H1 (cell line): ENCODE measurements at places on chromosomes 7 and 10. TPM values are rescaled to one million over a fixed set of nuclear protein-coding genes. Genes with fewer than 3 reads are reported as not detected.

The ACSM6 gene
- 0.30 and 0.33 TPM in 2 replicates for polyA plus RNA-seq

The SEMA4G gene
- 18.2 and 20.3 TPM in 2 replicates for polyA plus RNA-seq

The NODAL gene
- polyA plus RNA-seq, result 2.0 and 5.0 TPM in 2 replicates

The C10orf67 gene
- polyA plus RNA-seq, result 0.03 and 0.05 TPM in 2 replicates

The PNLIPRP1 gene
- polyA plus RNA-seq, result not detected in 2 replicates

The PIP gene
- polyA plus RNA-seq, result not detected in 2 replicates

The CPN1 gene
- polyA plus RNA-seq, result 0.20 and 0.61 TPM in 2 replicates

The STRIP2 gene
- polyA plus RNA-seq, result 4.5 and 5.3 TPM in 2 replicates

The TMEM209 gene
- 23.5 and 30.5 TPM in 2 replicates for polyA plus RNA-seq

The CALHM3 gene
- polyA plus RNA-seq, result 0.42 and 0.60 TPM in 2 replicates

The ZNF239 gene
- 1.3 and 2.4 TPM in 2 replicates for polyA plus RNA-seq

The GBX1 gene
- polyA plus RNA-seq, result not detected in 2 replicates

The ZCWPW1 gene
- 0.51 and 0.75 TPM in 2 replicates for polyA plus RNA-seq

The OR2A7 gene
- 3.3 and 3.4 TPM in 2 replicates for polyA plus RNA-seq

The PDK4 gene
- polyA plus RNA-seq, result not detected in 2 replicates

The IDI2 gene
- polyA plus RNA-seq, result not detected in 2 replicates

The CRHR2 gene
- 0.99 and 1.3 TPM in 2 replicates for polyA plus RNA-seq

The GIMAP1 gene
- polyA plus RNA-seq, result not detected in 2 replicates

The CHCHD2 gene
- polyA plus RNA-seq, result 238 and 300 TPM in 2 replicates

The TMEM213 gene
- 0.21 and 0.38 TPM in 2 replicates for polyA plus RNA-seq

The MEOX2 gene
- polyA plus RNA-seq, result 0.02 and 0.05 TPM in 2 replicates

The WEE2 gene
- 0.02 TPM in 1 of 2 replicates, not detected in the other for polyA plus RNA-seq

The SPDYE2B gene
- polyA plus RNA-seq, result not detected in 2 replicates

The NPY4R gene
- polyA plus RNA-seq, result 0.03 and 0.15 TPM in 2 replicates

The MCM10 gene
- polyA plus RNA-seq, result 6.8 and 9.8 TPM in 2 replicates

The CHN2 gene
- polyA plus RNA-seq, result 2.7 and 2.9 TPM in 2 replicates

The DDX21 gene
- 39.1 and 67.0 TPM in 2 replicates for polyA plus RNA-seq

The IL6 gene
- polyA plus RNA-seq, result 0.12 and 0.27 TPM in 2 replicates

The NPSR1 gene
- not detected in 2 replicates for polyA plus RNA-seq

The FAM13C gene
- 0.36 and 0.62 TPM in 2 replicates for polyA plus RNA-seq

The SPDYE5 gene
- not detected in 2 replicates for polyA plus RNA-seq

The PROSER2 gene
- 3.9 and 6.5 TPM in 2 replicates for polyA plus RNA-seq

The DRGX gene
- not detected in 2 replicates for polyA plus RNA-seq

The GSDME gene
- polyA plus RNA-seq, result 5.4 and 6.7 TPM in 2 replicates

The AGR2 gene
- polyA plus RNA-seq, result not detected in 2 replicates

The HOXA10 gene
- not detected in 2 replicates for polyA plus RNA-seq

The AKR1C4 gene
- not detected in 2 replicates for polyA plus RNA-seq

The GRM8 gene
- 1.8 and 2.6 TPM in 2 replicates for polyA plus RNA-seq

The ZPBP gene
- not detected in 2 replicates for polyA plus RNA-seq

The NPC1L1 gene
- 0.14 and 0.21 TPM in 2 replicates for polyA plus RNA-seq

The CFAP43 gene
- polyA plus RNA-seq, result 0.27 and 0.35 TPM in 2 replicates

The GUSB gene
- polyA plus RNA-seq, result 71.3 and 107 TPM in 2 replicates

The GLI3 gene
- polyA plus RNA-seq, result 8.0 and 10.6 TPM in 2 replicates

The SLC18A3 gene
- polyA plus RNA-seq, result 0.17 and 0.28 TPM in 2 replicates

The FGL2 gene
- not detected in 2 replicates for polyA plus RNA-seq

The TAS2R4 gene
- polyA plus RNA-seq, result 0.86 and 0.88 TPM in 2 replicates
